ENCODE measurements at places on chromosomes 7 and 10.

DNA sequence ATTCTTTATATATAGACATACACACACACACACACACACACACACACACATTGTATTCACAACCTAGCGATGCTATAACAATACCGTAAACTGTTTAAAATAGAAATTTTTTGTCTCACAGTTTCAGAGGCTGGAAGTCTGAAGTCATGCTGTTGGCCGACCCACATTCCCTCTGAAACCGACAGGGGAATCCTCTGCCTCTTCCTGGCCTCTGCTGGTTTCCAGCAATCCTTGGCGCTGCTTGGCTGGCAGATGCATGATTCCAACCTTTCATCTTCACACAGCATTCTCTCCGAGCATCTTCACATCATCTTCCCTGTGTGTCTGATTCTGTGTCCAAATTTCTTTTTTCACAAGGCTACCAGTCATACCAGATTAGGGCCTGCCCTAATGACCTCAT lies 94.8 kb downstream of the CCDC71L start:
- no peak for DNase-seq

- DNase-seq: no peak
These were observed 148.4 kb upstream of the HDAC9 start for GRCh38 chr7:18347170-18347569.

DNA sequence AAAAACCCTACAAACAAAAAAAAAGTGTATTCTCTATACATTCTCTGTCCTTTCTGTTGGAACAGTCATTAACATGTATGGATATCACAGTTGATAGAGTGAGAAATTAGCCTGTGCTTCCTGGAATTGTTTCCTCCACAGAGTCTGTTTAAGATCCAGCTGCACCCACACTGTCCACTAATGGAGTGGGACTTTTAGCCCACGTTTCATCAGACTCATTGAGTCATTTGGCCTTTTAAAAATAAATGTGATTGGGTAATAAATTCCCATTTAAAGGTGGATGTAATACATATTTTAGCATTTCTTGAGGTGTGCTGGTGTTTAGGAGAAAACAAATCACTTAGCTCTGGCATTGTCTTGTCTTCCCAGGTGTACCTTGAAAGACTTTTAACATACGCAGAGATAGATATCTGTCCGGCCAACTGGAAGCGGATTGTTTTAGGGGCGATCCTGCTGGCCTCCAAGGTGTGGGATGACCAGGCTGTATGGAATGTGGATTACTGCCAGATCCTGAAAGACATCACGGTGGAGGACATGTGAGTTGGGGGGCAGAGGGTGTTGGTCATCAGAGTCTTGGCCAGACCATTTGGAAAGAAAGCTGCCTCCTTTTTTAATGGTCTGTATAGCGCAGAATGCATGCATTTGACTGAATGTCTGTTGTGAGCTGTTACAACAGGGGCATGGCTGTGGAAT lies 52.3 kb upstream of the GJD4 start:
- no peak for DNase-seq

DNA sequence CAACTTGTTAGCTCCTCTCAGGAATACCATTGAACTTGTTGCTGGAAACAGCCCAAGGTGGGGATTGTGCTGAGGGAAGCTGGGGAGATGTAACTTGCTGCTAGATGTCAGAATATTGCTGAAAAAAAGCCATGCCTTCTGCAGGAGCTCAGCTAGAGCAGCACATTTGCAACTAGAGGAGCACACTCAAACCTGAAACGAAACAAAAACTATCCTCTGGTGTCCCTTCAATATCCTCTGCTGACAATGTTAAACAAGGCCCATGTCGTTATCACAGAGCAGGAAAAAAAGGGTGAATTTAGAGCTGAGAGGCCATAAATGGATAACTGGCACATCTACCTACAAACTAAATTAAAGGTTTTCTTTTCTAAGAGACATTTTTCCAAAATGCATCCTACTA lies 53.7 kb upstream of the MACC1 start:
- no peak for DNase-seq

DNA sequence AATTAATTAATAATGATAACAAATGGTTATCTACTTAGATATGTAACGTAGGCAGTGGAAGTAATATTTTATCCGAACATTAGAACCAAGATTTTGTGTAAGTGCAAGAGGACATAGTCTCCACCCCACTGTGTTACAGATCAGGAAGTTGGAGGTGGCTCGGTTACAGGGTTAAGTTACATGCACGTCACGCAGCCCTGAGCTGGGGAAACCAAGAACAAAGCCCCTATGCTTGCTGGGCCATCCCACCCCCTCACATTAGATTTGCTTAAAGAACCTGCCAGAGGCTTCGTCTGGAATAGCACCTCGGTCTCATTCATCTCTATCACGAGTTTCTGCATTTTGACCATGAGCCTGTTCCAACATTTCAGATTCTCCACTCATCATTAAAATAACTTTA lies 214.1 kb downstream of the ADARB2 start:
- DNase-seq: no peak

GRCh38 chr7:128063088-128063487 lies 31.9 kb upstream of the LRRC4 start:
- DNase-seq: no peak

GRCh38 chr10:108338146-108338545 lies 1173.6 kb upstream of the SORCS1 start:
- no peak for DNase-seq

All from stimulated activated CD4-positive, alpha-beta T cell treated with anti-CD3 and anti-CD28 coated beads, Interleukin-4, amount 100 ng/mL, for 24 hours (primary cell).